Cardiac fibroblast (primary cell): ENCODE measurements at places on chromosomes 6 and 20.

DNA sequence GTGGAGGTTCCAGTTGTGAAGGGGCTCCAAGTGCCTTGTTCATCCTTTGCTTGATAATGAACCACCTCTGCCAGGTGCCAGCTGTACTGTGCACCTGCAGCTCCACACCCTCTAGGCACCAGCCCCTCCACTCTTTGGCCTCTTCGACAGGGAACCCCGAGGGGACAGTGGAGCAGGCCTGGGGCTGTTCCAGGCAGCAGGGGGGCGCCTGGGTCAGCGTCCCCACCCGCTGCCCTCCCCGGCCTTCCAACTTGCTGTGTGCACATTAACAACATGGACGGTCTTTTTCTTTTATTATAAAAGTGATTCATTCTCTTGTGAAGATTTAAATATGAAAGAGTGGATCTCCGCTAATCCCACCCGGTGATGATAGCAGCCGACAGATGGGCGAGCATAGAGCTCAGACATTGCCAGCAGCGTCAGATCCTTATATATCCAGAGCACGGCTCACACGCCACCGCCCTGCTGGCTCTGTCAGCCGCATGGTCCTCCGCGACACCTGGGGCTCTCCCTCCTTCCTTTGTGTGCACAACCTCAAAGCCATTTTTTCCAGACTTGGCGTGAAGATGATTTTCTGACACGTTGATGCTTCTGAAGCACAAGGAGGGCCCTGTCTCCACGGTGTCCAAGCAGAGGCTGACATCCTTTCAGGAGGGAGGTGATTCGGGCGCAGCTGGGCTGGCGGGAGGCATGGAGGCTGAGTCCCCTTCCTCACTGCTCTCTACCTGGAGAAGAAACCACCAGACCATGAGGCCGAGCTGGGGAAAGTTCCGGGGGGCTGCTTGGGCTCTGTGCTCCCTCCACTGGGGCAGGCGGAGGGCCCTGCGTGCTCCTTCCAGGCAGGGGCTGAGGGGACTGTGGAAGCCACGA lies 22.2 kb upstream of the MRGBP start:
- no peak for DNase-seq

- DNase-seq: no peak
Measured at GRCh38 chr6:17927705-17928104, 59.7 kb downstream of the KIF13A start.

DNA sequence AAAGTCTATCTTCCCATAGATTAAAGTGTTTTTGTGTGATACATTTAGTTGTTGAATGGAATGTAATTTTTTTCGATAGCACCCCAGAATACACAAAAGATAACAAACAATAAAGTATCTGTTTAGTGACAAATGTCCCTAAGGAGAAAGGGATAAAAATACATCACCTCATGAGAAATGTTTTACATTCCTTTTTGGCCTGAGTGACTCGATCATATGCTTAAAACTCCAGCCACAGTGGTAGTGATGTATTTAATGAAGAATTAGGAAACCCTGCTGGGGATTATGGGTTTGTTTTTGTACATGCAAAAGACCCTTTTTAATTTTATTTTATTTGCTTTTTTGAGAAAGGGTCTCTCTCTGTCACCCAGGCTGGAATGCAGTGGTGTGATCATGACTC lies 4.3 kb upstream of the SGK1 start:
- peak; percentile 32 for DNase-seq

GRCh38 chr6:90916968-90917367 lies 330.1 kb upstream of the MAP3K7 start:
- DNase-seq: no peak

DNA sequence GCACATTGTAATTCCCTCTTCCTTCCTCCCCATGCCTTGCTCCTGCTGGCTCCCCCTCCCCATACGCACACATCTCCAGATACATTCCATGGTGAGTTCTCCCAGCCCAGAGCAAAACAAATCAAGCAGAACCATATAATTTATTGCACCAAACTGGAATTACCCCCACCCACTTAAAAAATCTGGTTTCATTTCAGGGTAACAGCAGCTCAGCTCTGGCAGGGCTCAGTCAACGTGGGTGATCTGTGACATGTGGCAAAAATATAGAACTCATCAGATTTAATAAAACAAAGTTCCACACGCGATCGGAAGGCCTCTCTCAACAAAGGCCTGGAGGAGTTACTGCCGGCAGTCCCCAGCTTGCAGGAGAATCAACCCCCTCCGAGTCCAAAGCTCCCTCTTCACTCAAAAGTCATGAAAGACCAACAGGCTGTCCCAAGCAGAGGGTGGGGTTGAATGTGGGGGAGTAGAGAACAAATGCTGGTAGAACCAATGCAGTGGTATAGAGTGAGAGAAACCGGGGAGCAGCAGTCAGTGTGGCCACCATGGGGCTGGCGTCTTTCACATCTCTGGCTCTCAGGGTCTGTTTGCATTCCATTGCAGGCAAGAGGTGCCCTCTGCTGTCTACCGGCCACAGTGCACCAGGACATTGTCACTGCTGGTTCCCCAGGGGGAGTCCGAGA lies 323.3 kb upstream of the NT5E start:
- DNase-seq: peak; percentile 67

DNA sequence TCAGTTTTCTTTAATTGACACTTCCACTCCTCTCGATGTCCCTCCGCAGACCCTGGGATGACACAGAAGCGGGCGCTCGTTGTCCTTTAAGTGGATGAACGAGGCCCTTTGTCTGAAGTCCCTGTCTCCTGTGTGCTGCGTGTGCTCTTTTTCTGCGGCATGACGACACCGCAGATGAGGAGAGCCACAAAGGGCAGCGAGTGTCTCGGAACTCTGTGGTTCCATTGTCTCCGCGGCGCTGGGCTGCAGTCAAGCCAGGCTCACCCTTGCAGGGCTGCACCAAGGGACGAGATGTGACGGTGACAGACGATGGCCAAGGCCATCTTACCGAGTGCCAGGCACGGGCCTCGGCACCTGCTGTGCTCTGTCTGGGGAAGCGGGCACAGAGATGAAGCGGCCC lies 10.6 kb downstream of the PRR18 start:
- no peak for DNase-seq

GRCh38 chr6:89597988-89598387 lies 40.6 kb downstream of the LYRM2 start:
- DNase-seq: peak; percentile 49

DNA sequence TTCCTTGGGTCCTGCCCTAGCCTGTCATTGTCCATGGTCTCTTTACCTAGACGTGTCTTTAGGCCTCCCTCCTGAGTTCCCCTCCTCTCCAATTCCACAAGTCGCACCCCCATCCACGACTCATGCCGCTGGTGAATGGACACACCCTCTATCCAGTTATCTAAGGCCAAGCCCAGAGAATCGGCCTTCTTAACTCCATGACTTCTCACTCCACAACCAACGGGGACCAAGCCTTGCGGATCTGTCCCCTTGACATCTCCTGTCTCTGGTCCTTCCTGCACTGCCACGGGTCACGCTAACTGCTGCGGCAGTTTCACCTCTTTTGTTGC lies 7.0 kb upstream of the RREB1 start:
- no peak for DNase-seq

GRCh38 chr20:667351-668034 lies 8.1 kb downstream of the SCRT2 start:
- peak; percentile 58 for DNase-seq

- no peak for DNase-seq
Measured at GRCh38 chr6:14417377-14417776, 299.8 kb downstream of the CD83 start.

DNA sequence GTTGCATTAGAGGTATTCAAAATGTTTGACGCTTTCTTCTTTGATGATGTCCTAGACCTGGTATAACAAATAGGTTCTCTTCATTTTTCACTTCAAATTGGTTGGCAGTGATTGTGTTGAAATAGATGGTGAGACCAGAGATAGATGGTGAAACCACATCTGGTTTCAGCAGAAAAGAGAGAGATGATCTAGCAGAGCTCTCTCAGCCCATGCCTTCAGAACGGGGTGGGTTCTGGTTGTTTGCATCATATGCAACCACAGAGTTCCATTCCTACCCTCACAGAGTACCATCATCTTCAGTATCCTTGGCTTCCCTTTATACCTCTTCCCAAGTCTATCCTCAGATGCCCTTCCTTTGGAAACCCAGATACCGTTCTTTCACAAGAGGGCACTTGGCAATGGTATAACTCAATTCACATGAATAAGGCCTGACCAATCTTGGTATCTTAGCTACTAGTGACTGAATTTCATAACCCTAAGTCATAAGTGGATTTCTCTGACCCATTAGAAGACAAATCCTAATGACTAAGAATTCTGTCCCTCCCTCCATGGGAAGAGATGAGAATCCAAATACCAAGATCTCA lies 93.7 kb downstream of the UBE3D start:
- no peak for DNase-seq

- DNase-seq: no peak
Measured at GRCh38 chr6:135627092-135627715, 129.7 kb upstream of the AHI1 start.

DNA sequence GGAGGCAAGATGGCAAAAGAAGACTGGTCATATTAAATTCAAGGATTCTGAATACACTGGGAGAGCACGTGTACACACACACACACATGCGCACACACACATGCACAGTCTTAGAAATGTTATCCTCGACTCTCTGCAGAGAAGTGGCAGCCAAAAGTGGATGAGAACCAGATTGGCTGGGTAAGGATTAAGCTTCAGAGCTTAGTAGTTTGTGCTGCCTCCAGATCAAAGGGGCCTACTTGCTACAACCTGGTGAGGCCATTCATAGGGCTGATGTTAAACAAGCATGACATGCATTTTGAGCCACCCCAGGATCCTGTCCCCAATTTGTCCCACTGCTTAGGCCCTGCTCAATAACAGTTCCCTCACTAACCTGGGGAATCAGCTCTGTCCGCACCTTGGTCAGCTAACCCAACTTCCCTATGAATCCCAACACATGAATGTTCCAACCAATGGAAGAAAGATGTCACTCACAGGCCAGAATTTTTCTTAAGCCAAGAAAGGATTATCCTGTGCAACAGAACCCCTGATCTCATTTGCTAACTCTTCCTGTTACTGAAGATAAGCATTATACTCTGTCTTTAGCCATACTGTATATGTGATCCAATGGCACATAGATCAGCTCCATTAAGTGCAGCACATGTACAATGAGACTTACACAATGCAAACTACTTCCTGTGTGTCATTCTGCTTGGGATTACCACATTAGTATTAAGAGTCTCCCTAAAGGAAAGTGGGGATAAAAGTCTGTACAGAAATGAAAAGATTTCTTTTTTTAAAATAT lies 31.0 kb downstream of the TOMM6 start:
- DNase-seq: peak; percentile 27

DNA sequence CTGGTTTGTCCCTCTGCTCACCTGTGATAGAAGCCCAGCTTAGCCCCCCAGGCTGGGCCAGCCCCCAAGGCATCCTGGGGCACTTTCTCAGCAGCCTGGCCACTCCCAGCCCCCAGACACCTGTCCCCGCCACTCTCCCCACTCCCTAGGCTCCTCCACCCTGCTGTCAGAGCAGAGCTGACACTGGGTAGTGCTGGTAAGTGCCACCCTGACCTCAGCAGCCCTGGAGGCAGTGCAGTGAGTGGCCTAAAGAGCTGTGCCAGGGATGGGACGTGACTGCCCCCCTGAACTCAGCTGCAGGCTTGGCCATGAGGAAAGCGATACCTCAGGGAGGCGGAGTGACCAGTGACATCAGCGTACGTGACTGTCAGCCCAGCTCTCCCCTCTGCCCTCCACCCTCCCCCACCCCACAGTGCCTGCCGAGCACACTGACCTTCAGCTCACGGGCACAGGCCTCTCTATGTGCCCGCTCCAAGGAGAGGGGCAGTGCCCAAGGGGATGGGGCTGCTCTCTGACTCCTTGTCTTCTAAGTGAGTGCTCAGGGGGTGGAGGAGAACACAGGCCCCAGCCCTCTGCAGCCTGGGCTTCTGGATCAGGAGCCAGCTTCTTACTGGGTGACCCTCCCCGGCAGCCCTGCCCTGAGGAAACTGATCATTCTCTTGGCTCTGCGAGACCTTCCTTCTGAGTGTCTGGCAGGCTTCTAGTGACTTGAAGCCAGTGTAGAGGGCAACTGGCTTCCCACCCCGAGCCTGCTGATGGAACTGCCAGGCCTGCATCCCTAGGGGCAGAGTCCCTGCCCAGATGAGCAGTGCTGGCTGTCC lies 172.7 kb downstream of the MRPL14 start:
- DNase-seq: no peak

DNA sequence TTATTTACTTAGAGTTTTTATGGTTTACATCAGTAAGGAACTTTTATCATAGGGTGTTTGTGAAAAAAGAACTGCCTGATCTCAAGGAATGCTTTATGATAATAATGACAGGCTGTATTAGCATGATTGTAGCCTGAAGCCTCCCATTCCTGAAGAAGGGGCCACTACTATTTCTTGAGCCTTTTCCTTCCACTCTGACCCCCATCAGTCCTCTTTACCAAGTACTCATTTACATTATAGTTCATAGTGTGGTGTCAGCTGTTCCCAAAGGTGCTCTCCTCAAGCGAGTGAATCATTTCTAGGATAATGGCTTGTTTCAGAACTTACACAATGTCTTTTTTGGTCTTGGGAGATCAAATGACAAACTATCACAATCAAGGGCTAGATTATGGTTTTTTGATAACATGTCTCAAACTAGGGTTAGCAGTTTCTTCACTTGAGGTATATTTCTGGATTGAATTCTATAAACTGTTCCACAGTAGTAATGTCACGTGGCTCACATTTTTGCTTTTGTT lies 283.6 kb downstream of the CDKAL1 start:
- DNase-seq: peak; percentile 33

DNA sequence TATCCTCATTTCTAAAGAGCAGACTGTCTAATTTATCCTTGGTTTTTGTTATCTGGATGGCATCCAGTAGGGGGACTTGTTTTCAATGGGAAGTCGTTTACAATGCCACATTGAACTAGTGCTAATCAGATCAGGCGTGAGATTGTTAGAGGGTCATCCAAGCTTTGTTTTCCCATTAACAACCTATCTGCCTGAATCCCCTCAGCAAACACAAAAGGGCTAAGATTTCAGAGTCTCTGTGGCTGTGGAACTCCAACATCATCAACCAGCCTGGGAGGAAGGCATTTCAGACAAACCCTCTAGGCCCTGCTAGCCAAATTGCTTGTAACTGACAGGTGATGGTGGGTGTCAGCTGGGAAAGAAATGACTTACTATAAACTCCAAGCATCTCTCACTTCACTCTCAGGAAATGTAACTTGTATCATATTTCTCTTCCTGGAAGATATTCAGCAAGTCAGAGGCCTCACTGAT lies 47.7 kb downstream of the COL19A1 start:
- no peak for DNase-seq
